Islet precursor cell (in vitro differentiated cells): ENCODE measurements at places on chromosomes 6 and 20.

GRCh38 chr6:108114841-108115597 is 40.5 kb upstream of the OSTM1 start:
- DNase-seq: peak; percentile 89

GRCh38 chr6:37005061-37005810 is at the start of gene FGD2:
Gene FGD2 (plus strand): TSS chr6:37005655. CDS start chr6:37005818, 163 bp downstream.
- no peak for DNase-seq

DNA sequence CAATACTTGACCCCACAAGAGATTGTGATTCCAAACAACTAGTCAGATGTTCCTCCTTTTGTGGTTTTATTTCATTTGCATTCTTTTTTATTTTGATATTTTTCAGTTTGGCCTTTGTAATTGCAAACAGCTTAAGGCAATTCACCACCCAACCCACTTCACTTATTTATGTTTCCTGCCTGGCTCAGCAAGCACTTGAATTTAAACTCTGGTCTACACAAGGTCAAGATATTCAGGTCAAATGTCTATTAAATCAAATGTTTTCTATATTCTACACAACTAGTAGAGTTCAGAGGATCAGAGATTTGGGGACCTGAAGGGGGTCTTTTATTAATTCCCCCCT is 100.1 kb downstream of the SGK1 start:
- no peak for DNase-seq

DNA sequence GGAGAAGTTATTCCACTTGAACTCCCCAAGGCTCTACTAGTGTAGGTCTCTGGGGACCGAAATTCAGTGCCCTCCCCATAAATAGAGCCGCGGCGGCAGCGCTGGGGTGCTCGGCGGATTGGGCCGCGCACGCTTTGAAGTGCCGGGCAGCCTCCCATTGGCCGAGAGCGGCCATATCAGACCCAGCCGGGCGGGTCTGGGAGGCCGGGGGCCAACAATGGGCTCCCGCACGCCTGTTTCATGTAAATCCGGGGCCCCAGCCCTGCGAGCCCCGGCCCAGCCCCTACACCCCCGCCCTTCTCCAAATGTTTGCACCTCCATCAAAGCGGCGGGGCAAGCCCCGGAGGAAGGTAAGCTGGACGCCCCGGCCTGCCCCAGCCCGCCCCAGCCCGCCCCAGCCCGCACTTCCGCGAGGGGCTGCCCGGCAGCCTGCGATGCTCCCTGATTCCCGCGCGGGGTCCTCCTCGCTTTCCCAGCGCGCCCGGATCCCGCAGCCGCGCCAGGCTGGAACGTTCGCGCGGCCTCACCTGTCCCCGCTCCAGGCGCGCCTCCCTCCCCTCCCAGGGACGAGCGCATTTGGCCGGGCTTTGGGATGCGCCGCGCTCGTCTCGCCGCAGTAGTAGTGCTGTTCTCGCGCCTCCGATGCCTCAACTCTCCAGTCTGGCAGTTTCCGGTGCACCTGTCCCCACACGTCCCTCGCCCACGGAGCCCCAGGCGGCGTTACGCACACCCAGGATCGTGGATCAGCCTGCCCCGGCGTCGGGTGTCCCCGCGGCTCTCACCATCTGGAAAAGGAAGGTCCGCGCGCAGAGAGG is at the start of gene TBXT:
Gene TBXT, minus strand, starts transcription at position 51 of the 815 bp plus-strand sequence. CDS start 260 bp downstream, outside the sequence.
- peak; percentile 64 for DNase-seq

GRCh38 chr6:87674290-87674689 is 27.7 kb downstream of the AKIRIN2 start:
- no peak for DNase-seq

- peak; percentile 67 for DNase-seq
Measured at GRCh38 chr20:19692685-19693119, 65.4 kb upstream of the RIN2 start.

DNA sequence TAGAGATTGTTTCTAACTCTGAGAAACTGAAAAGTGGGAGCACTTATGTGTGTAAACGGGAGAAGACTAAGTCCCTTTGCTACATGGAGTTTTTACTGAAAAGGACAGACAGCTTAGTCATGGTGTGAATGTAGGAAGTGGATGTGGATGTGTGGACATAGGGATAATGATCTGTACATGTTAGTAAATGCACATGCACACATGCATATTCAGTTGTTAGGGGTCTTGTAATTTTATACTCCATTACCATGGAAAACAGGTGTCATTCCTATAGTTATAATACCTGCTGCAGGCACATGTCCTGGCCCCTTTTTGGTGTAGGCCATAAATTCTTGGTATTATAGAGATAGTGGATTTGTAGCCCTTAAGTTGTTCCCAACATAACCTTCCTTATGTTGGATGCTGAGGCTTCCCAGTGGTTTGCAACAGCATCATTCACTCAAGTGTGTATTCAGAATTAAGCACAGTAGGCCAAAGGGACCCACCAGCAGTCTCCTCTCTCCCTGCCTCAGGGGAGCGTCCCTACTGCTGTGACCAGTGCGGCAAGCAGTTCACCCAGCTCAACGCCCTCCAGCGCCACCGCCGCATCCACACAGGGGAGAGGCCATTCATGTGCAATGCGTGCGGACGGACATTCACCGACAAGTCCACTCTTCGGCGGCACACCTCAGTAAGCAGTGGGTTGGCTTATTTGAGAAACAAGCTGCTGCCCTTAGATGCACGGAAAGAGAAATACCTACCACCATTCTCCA is 7.3 kb downstream of the GZF1 start:
- no peak for DNase-seq
